ENCODE measurements at places on chromosomes 7 and 10.

DNA sequence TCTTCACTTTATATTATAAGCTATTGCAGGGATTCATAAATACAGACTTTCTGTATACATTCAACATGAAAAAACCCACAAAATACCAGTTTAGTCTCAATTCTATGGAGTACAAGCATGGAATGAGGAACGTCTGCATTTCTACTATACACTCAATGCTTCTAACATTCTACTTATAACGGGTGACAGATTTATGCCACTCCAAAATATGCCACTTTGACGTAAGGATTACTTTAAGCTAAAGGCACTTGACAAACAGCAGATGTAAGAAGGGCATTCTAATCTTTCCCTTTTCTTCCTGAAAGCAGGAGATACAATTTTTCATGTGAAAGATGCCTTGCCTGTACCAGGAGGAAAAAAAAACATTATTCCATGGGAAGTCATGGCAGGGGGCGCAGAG lies 205.5 kb upstream of the LRRN3 start:
- DNase-seq: no peak

- no peak for DNase-seq
Observed at GRCh38 chr10:124561206-124561605, 99.6 kb downstream of the LHPP start.

- no peak for DNase-seq
Observed at GRCh38 chr7:4268040-4268965, 413.8 kb upstream of the FOXK1 start.

DNA sequence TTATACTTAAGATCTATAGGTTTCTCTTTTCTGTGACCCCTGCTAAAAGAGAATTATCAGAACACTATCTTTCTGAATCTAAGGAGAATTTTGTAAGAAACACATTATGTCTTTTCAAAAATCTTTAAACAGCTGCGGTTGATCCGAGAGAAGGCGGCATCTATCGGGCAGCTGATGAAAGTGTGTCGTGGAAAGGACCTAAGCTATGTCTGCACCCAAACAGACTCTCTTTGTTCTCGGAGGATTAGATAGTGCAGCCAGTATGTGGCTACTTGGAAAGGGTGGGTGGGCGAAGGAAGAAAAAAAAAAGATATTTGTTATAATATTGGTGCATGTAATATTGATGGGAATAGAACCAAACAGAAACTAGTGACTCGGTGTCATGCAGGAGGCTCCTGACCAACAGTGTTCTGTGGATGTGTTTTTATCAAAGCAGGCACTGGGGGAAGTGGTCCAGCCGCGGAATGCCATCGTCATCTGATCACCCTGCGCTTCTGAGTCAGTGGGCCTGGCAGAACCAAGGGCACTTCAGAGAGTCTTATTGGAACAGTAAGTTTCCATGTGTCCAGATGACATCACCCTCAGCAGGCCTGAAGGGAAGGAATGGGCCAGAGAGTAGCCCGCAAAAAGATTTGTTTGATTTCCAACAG lies 509.7 kb upstream of the AKR1E2 start:
- no peak for DNase-seq

All from stimulated activated CD8-positive, alpha-beta memory T cell treated with anti-CD3 and anti-CD28 coated beads, Interleukin-4, amount 100 ng/mL, for 4 hours (primary cell).